Activated CD4-positive, alpha-beta memory T cell treated with anti-CD3 and anti-CD28 coated beads, Interleukin-2, amount 10 ng/mL, durations not matched to agents 7 days and 5 days (primary cell): ENCODE measurements at places on chromosomes 5 and 9. TPM values are rescaled to one million over a fixed set of nuclear protein-coding genes. Genes with fewer than 3 reads are reported as not detected.

GRCh38 chr5:171413153-171413910, 6.1 kb upstream of the FGF18 start:
- no peak for DNase-seq

GRCh38 chr9:90956026-90956810, 154.6 kb downstream of the SYK start:
- DNase-seq = no peak

- no peak for DNase-seq
Observed at GRCh38 chr5:105782501-105782900, 1888.2 kb downstream of the EFNA5 start.

GRCh38 chr5:124519396-124519795, 227.0 kb downstream of the ZNF608 start:
- DNase-seq = no peak

DNA sequence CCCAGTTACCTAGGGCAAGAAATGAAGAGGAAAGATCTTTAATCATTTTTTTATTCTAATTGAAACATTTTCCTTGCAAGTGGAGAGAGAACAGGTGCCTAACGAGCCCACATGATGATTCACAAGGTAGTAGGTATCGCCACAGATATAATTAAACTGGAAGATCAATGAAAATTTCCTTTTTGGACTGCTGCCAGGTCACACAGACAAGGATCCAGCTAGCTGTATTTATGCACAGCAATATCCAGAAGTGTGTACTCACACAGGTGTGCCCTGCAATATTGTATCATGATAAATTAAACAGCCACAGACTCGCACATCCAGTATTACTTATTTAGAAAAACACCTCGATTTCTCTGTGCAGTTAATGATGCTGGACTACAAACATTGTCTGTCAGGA, 294.0 kb upstream of the SMARCA2 start:
- DNase-seq = no peak

The FIBCD1 gene
- not detected for total RNA-seq

The AK8 gene
- total RNA-seq = not detected

The PPP3R2 gene
- not detected for total RNA-seq
